ENCODE measurements at places on chromosomes 6 and 20. TPM values are rescaled to one million over a fixed set of nuclear protein-coding genes. Genes with fewer than 3 reads are reported as not detected.

PRSS35 gene
- total RNA-seq, result 4.3 TPM

DNAH8 gene
- 0.44 TPM for total RNA-seq

CRYBG1 gene
- 15.6 TPM for total RNA-seq

COL20A1 gene
- under 0.01 TPM for total RNA-seq

BHLHE23 gene
- not detected for total RNA-seq

PRICKLE4 gene
- not detected for total RNA-seq

Measured in smooth muscle cell of trachea (primary cell).